ENCODE measurements at places on chromosomes 16 and 17. TPM values are rescaled to one million over a fixed set of nuclear protein-coding genes. Genes with fewer than 3 reads are reported as not detected.

Gene TMC7
- not detected for total RNA-seq

Gene OR4D1
- total RNA-seq, result 1.2 TPM

Gene KRT15
- total RNA-seq, result not detected

Gene KIAA0753
- total RNA-seq, result 10.8 TPM

Gene ACSM2A
- total RNA-seq, result not detected

DNA sequence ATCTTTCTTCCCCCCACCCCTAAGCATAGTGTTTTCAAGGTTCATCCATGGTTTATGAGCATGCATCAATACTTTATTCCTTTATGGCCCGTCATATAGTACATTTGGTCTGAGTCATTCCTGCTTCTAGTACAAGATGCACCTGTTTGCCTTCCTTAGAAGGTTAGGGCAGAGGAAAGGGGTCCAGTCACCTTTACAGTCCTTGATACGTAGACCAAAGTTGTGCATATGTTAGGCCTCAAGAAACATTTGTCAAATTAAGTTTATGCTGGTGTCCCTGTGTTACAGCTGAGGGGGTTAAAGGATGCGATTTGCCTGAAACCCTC lies 1.4 kb downstream of the CYB5D2 start:
- peaks cover 4% of the 10 kb centered on the region for H3K36me3 ChIP-seq
- H3K27me3 ChIP-seq, result no peaks in the 10 kb centered on the region
- H3K4me1 ChIP-seq, result peaks cover 38% of the 10 kb centered on the region
- DNase-seq, result no peak

GRCh38 chr17:66580184-66580955 lies 254.5 kb upstream of the CACNG5 start:
- H3K4me1 ChIP-seq, result peaks cover 17% of the 10 kb centered on the region
- no peak overlapping the region for H3K27ac ChIP-seq
- H3K4me3 ChIP-seq, result no peak overlapping the region
- no peaks in the 10 kb centered on the region for H3K27me3 ChIP-seq
- H3K36me3 ChIP-seq, result no peaks in the 10 kb centered on the region
- no peak for DNase-seq

- H3K4me3 ChIP-seq, result no peak overlapping the region
- H3K36me3 ChIP-seq, result no peaks in the 10 kb centered on the region
- H3K27ac ChIP-seq, result no peak overlapping the region
- H3K27me3 ChIP-seq, result peaks cover 16% of the 10 kb centered on the region
Measured at GRCh38 chr16:17544785-17545184, 74.0 kb upstream of the XYLT1 start.

- H3K27me3 ChIP-seq, result no peaks in the 10 kb centered on the region
- no peaks in the 10 kb centered on the region for H3K4me1 ChIP-seq
- no peaks in the 10 kb centered on the region for H3K36me3 ChIP-seq
- DNase-seq, result no peak
- no peak overlapping the region for H3K4me3 ChIP-seq
Measured at GRCh38 chr16:13108126-13108525, 206.7 kb downstream of the SHISA9 start.

GRCh38 chr17:31825961-31826691 lies 32.9 kb downstream of the COPRS start:
- no peak overlapping the region for H3K27ac ChIP-seq
- H3K36me3 ChIP-seq, result no peaks in the 10 kb centered on the region
- H3K4me3 ChIP-seq, result no peak overlapping the region
- H3K4me1 ChIP-seq, result peaks cover 3% of the 10 kb centered on the region
- DNase-seq, result no peak
- H3K27me3 ChIP-seq, result peaks cover 9% of the 10 kb centered on the region

DNA sequence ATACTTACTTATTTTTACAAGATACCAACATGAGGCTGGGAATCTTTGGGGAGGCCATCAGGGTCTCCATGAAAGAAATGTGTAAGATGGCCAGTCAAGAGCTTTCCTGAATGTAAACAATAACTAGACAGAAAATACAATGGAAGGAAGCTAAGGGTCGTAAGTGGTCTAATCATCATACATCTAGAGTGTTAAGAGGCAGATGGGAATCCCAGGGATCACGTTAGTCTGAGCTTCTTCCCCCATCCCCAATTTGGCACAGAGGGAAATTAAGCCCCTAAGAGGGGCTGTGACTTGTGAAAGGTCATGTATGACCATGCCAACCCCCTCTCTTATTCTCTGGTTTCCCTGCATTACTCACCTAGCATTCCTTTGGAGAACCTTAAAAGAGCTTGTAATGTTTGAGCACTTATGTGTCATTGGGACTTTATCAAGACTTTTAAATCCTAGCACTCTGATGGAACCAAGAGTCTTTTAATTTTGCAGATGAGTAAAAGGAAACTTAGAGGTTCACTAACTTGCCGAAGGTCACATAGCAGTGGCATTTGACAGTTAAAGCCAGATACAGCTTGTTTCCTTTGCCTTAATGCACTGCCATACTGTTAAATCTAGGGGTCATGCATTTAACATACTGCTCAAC lies 46.1 kb downstream of the DCUN1D3 start:
- no peak for DNase-seq
- H3K27me3 ChIP-seq, result no peaks in the 10 kb centered on the region
- no peak overlapping the region for H3K4me3 ChIP-seq
- H3K36me3 ChIP-seq, result peaks cover 2% of the 10 kb centered on the region
- no peaks in the 10 kb centered on the region for H3K4me1 ChIP-seq

DNA sequence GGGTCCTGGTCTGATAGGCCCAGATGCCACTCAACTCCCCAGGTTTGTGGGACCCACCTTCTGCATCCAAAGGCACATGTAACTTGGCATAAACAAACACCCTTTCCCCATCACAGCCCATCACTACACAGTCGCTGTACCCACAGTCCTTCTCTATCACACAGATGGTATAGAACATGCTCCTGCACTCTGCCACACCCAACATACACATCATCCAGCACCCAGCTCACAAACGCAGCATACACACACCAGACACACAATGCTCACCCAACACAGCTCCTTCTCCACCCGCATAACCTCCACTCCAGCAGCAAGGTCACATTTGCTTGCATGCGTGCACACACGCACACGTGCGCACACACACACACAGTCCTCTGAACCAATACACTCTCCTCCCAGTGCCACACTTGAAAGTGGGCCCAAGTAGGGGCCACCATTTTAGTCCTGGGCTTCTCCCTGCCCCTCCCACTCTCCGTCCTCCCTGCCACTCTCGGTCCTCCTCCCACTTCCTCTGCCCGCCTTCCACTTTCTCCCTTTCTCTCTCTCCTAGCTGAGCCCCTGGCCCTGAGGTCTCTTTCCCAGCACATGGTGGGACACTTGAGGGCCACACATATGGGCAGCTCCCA lies 8.5 kb upstream of the TMEM92 start:
- no peak overlapping the region for H3K27ac ChIP-seq
- DNase-seq, result no peak
- H3K4me1 ChIP-seq, result peaks cover 7% of the 10 kb centered on the region
- no peak overlapping the region for H3K4me3 ChIP-seq

GRCh38 chr17:40686192-40686591 lies 17.4 kb downstream of the KRT24 start:
- H3K36me3 ChIP-seq, result no peaks in the 10 kb centered on the region
- DNase-seq, result no peak
- H3K27ac ChIP-seq, result no peak overlapping the region
- H3K4me1 ChIP-seq, result no peaks in the 10 kb centered on the region
- H3K4me3 ChIP-seq, result no peak overlapping the region
- peaks cover 14% of the 10 kb centered on the region for H3K27me3 ChIP-seq

DNA sequence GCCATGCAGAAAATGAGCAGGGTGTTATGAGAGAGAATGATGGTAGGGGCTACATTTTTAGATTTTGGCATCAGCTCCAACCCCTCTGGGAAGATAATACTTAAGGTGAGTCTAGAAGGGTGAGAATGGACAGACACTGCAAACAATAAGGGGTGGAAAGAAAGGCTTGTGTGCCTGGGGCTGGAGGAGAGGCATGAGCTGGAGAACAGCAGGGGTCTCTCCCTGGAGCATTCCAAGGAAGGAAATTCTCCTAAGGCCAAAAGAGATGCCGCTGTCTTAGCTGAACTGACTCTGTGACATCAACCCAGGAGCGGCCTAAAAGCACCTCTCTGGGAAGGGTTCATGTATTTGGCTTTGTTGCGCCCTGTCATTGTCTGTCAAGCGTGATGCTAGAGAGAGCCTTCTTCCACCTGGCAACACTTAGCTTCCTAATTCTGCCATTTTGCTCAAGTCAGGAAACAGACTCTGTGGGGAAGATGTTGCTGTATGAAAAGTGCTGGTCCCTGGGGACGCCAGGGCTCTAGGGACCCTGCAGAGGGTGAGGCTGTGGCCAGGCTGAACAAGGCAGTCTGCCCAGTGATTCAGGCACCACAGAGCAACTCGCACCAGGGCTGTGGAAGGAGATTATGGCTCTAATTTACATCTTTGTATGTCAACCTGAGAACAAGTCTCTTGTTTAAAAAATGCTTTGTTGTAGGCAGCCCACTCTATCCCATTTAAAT lies 225.7 kb downstream of the CBLN1 start:
- no peaks in the 10 kb centered on the region for H3K36me3 ChIP-seq
- H3K4me1 ChIP-seq, result no peaks in the 10 kb centered on the region
- DNase-seq, result no peak
- no peaks in the 10 kb centered on the region for H3K27me3 ChIP-seq
- no peak overlapping the region for H3K4me3 ChIP-seq
- H3K27ac ChIP-seq, result no peak overlapping the region

GRCh38 chr17:80267391-80267790 lies 6.7 kb downstream of the RNF213 start:
- peak overlapping the region; percentile 62 for H3K27ac ChIP-seq
- peaks cover 3% of the 10 kb centered on the region for H3K36me3 ChIP-seq
- H3K27me3 ChIP-seq, result no peaks in the 10 kb centered on the region
- H3K4me3 ChIP-seq, result peak overlapping the region; percentile 21

- no peaks in the 10 kb centered on the region for H3K27me3 ChIP-seq
- DNase-seq, result no peak
- no peak overlapping the region for H3K4me3 ChIP-seq
- no peaks in the 10 kb centered on the region for H3K36me3 ChIP-seq
- H3K4me1 ChIP-seq, result no peaks in the 10 kb centered on the region
- H3K27ac ChIP-seq, result no peak overlapping the region
Measured at GRCh38 chr17:16889088-16889465, 82.8 kb downstream of the TNFRSF13B start.

DNA sequence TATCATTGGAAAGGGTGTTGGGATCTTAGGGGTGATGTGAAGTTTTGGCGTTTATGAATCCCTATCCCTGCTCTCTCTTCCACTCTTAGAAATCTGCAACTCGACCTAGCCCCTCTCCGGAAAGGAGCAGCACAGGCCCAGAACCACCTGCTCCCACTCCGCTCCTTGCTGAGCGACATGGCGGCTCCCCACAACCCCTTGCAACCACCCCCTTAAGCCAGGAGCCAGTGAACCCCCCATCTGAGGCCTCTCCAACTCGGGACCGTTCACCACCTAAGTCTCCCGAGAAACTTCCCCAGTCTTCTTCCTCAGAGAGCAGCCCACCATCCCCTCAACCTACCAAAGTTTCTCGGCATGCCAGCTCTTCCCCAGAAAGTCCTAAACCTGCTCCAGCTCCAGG lies 9.0 kb downstream of the SRRM2 start:
- H3K4me1 ChIP-seq, result peaks cover 46% of the 10 kb centered on the region
- H3K36me3 ChIP-seq, result peaks cover 38% of the 10 kb centered on the region
- no peak overlapping the region for H3K4me3 ChIP-seq
- H3K27ac ChIP-seq, result peak overlapping the region; percentile 89
- no peak for DNase-seq

DNA sequence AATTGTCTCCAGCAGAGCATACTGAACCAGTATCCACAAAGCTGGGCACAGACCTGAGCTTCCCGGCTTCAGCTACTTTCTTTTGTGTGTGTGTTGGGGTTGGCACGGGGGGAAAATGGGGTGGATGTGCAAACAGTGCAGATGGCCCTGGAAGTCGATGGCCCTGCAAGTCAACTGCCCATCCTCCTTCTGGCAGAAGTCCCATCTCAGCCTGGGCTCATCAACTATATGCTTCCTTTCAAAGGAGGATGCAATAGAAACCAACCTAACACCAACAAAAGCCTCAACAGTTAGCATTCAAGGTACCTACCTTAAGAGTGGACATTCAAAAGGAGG lies 55.7 kb downstream of the SOX9 start:
- H3K27ac ChIP-seq, result no peak overlapping the region
- H3K4me1 ChIP-seq, result no peaks in the 10 kb centered on the region
- DNase-seq, result no peak
- no peak overlapping the region for H3K4me3 ChIP-seq
- no peaks in the 10 kb centered on the region for H3K36me3 ChIP-seq

DNA sequence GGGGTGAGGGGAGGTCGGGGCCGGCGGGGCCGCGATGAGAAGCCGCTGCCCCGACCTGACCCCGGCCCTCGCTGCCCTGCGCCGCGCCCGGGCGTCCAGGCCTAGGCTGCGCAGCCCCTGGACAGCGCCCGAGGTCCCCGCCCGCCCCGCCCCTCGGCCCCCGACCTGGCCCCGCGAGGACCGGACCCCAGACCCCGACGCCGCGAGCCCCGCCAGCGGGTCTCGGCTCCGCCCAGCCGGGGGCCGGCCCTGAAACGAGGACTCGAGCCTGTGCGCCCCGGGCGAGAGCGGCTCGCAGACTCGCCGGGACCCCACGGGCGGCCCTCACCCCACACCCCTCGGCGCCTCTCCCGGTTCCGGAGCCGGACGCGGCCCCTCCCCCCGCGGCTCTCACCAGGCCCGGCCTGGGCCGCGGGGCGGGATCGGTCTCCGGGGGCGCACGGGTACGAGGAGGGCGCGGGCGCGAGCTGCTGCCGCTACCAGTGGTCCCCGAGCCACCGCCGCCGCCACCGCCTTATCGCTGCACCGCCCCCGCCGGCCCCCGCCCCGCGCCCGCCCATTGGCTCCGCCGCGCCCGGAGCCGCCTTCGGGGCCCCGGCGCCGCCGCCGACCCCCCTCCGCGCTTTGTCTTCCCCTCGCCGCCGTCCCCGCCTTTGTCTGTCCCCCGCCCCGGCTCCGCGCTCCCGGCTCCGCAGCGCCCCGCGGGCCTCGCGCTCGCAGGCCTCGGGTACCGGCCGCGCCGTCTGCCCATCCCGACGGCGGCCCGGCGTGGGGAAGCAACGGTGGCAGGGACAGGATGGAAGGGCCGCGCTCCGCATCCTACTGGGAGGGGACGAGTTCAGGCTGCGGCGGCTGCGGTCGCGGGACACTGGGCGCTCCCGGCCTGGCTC lies at the start of gene LIMD2:
Gene LIMD2, minus strand, starts transcription at position 488 of the 890 bp plus-strand sequence. CDS start 827 bp downstream, outside the sequence.
- DNase-seq, result peak; percentile 72
- H3K27ac ChIP-seq, result peak within 1 kb of the TSS; percentile 98
- peaks cover 5% of the 10 kb centered on the region for H3K36me3 ChIP-seq
- H3K4me1 ChIP-seq, result peaks cover 56% of the 10 kb centered on the region

- H3K4me1 ChIP-seq, result no peaks in the 10 kb centered on the region
- no peak for DNase-seq
- H3K4me3 ChIP-seq, result no peak overlapping the region
- H3K27me3 ChIP-seq, result peaks cover 7% of the 10 kb centered on the region
Measured at GRCh38 chr16:53334581-53334980, 99.7 kb upstream of the RBL2 start.
